ENCODE measurements at places on chromosomes 16 and 17. TPM values are rescaled to one million over a fixed set of nuclear protein-coding genes. Genes with fewer than 3 reads are reported as not detected.
A peak's percentile ranks its signal among the peaks of the same experiment; 100 is the strongest.

The AOC3 gene
- 14.3 TPM for total RNA-seq

The HSF5 gene
- total RNA-seq = 57.8 TPM

GRCh38 chr16:67529582-67530012 is 968 bp downstream of the RIPOR1 start:
- H3K4me1 ChIP-seq = peaks cover 37% of the 10 kb centered on the region
- no peaks in the 10 kb centered on the region for H3K27me3 ChIP-seq
- H3K36me3 ChIP-seq = no peaks in the 10 kb centered on the region
- peak overlapping the region; percentile 91 for H3K27ac ChIP-seq
- peak overlapping the region; percentile 96 for H3K4me3 ChIP-seq
- no peak for DNase-seq

The LRRC36 gene
- total RNA-seq = 40.9 TPM

All from testis (tissue), 5 donors.